Endothelial cell (in vitro differentiated cells): ENCODE measurements at places on chromosomes 5 and 9. TPM values are rescaled to one million over a fixed set of nuclear protein-coding genes. Genes with fewer than 3 reads are reported as not detected.

Gene SHISAL2B
- total RNA-seq: 1.4 TPM

GRCh38 chr9:131658377-131659129 lies 81.3 kb downstream of the RAPGEF1 start:
- peaks cover 4% of the 10 kb centered on the region for H3K27me3 ChIP-seq
- no peak overlapping the region for H3K27ac ChIP-seq
- DNase-seq: no peak
- H3K4me1 ChIP-seq: peaks cover 60% of the 10 kb centered on the region
- peaks cover 4% of the 10 kb centered on the region for H3K36me3 ChIP-seq

Gene TMEM252
- total RNA-seq: not detected

DNA sequence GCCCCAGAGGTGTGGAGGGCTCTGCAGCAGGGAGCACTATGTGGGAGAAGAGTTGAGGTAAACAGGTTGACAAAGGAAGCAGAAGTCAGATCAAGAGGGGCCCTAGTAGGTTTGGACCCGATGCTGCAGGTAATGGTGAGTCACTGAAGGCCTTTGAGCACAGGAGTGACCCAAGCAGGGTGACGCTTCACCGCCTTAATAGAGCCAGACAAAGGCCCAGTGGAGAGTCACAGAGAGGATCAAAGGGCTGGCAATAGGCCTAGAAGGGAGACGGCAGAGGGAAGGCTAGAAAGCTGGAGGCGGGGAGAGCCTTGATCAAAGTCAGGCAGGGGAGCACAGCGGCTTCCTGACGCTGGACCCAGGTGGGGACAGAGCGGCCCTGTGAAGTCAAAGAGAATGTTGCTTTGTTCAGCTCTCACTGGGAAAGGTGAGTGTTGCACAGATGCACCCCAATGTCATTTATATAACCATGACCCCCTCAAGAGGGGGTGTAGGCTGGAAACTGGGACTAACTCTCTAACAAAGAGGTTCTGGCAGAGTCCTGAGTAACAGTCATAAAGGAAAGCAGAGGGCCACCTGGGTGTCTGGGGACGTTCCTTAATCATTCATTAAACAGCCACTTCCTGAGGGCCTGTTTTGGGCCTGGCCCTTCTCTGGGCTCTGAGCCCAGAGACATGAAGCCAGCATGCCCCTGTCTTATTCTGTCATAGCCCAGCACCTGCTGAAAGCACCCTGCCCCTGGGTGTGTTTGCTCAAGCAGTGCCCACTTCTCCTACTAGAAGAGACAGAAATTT lies 9.8 kb upstream of the CPLX2 start:
- H3K36me3 ChIP-seq: peaks cover 6% of the 10 kb centered on the region
- no peak overlapping the region for H3K4me3 ChIP-seq
- DNase-seq: no peak
- H3K27ac ChIP-seq: no peak overlapping the region
- no peaks in the 10 kb centered on the region for H3K4me1 ChIP-seq

GRCh38 chr9:80382211-80382891 lies 810.6 kb downstream of the TLE4 start:
- H3K4me1 ChIP-seq: no peaks in the 10 kb centered on the region
- H3K27me3 ChIP-seq: no peaks in the 10 kb centered on the region
- no peak overlapping the region for H3K27ac ChIP-seq
- DNase-seq: no peak
- H3K4me3 ChIP-seq: no peak overlapping the region

Gene GABRA6
- not detected for total RNA-seq

DNA sequence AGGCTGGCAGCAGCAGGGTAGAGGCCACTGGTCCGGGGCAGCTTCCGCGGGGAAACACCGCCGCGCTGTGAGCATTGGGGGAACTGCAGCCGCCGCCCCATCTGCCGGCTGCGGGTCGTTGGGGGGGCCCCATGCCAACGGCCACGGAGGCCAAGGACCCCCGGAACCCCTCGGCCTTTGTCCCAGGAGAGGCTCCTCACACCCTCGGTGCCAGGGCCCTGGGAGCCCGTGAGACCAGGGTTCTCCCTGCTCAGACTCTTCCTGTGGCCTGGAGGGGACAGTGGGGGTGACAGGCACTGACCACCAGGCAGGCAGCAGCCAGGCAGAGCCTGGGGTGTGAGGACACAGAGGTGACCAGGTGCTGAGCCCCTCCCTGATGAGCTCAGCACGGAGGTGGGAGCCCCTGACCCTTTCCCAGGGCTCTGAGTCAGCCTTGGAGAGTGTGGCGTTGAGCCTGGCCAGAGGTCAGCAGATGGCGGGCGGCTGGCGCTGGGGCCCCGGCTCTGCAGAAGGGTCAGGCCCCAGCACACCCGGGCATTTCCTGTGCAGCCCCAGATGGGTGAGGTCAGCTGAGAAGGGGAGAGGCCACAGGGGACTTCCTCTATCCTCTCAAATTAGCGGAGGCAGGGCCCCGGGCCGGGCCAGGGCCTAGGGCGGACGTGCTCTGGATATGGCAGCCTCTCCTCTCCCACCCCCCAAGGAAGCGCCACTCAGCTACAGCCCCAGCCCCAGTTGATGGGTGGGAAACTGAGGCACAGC lies 17.9 kb upstream of the EGFL7 start:
- peaks cover 13% of the 10 kb centered on the region for H3K27me3 ChIP-seq
- peak; percentile 84 for DNase-seq
- no peak overlapping the region for H3K4me3 ChIP-seq
- peak overlapping the region; percentile 93 for H3K27ac ChIP-seq
- H3K36me3 ChIP-seq: no peaks in the 10 kb centered on the region

Gene CKMT2
- total RNA-seq: 0.18 TPM

Gene FRMD3
- 0.59 TPM for total RNA-seq

Gene ARAP3
- total RNA-seq: 239 TPM

- peaks cover 5% of the 10 kb centered on the region for H3K27me3 ChIP-seq
- no peak overlapping the region for H3K27ac ChIP-seq
- DNase-seq: no peak
- H3K4me3 ChIP-seq: no peak overlapping the region
- peaks cover 23% of the 10 kb centered on the region for H3K36me3 ChIP-seq
These were observed 178.3 kb upstream of the ACOT12 start for GRCh38 chr5:81572201-81572600.

DNA sequence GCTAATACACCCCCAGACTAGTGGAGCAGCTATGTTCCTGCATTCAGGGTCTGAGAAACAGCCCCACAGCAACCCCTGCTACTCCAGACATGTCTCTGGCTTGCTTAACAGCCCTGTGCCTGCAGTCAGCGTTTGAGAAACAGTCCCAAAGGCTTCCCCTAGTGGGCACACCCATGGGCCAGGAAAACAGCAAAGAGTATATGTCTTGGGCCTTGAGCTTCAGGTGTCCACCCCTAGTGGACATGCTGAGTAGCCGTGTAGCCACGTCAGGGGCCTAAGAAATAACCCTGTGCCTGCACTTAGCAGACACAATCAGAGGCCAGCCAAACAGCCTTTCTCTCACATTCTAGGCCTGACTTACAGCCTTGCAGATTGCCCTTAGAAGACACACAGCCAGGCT lies 698.6 kb downstream of the PTPRD start:
- no peaks in the 10 kb centered on the region for H3K36me3 ChIP-seq
- H3K27me3 ChIP-seq: no peaks in the 10 kb centered on the region
- DNase-seq: no peak
- H3K4me3 ChIP-seq: no peak overlapping the region
- H3K27ac ChIP-seq: no peak overlapping the region

Gene PCDHB2
- 44.9 TPM for total RNA-seq

Gene LMX1B
- total RNA-seq: 0.26 TPM

Gene CCL19
- total RNA-seq: not detected

- H3K27me3 ChIP-seq: no peaks in the 10 kb centered on the region
- no peaks in the 10 kb centered on the region for H3K36me3 ChIP-seq
- H3K4me1 ChIP-seq: peaks cover 5% of the 10 kb centered on the region
- H3K4me3 ChIP-seq: no peak overlapping the region
These were observed 147.8 kb downstream of the AOPEP start for GRCh38 chr9:94874316-94874715.

DNA sequence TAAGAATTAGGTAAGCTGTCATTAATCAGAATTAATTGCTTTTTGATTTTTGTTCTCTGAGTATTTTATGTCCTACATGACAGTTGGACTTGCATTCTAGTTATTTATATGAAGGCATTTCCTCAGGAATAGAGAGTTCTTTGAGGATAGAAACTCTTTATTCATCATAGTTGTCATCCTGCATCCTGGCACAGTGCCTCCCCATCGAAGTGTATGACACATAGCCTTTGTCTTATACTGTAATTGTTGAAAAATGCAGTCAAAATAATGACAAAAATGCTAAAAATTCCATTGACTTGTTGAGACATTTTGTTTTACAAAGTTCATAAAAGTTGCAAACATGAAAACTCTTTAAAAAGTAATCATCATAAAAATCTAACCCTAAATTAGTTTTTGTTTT lies 36.5 kb downstream of the CFAP95 start:
- DNase-seq: no peak
- H3K27me3 ChIP-seq: peaks cover 2% of the 10 kb centered on the region
- no peaks in the 10 kb centered on the region for H3K36me3 ChIP-seq
- H3K4me3 ChIP-seq: no peak overlapping the region
- H3K4me1 ChIP-seq: no peaks in the 10 kb centered on the region
- H3K27ac ChIP-seq: no peak overlapping the region

Gene NSUN2
- 70.2 TPM for total RNA-seq

DNA sequence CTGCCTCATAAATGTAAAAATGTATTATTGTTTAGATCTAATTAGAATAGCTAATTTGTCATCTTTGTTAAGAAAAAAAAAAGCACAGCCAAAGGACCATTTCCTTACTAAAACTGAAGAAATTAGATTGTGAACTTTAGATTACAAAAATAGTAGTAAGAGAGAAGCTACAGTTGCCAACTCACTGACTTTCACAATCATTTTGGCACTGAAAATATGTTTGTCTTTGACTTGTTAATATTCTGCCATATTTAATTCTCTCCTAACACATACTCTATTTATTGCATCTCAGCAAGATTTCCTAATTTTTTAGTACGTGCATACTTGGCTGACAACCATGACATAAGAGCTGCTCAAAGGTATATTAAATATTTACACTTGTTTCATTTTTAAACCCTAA lies 297.1 kb downstream of the TUSC1 start:
- H3K27ac ChIP-seq: no peak overlapping the region
- no peaks in the 10 kb centered on the region for H3K4me1 ChIP-seq
- DNase-seq: no peak
- H3K4me3 ChIP-seq: no peak overlapping the region
- H3K36me3 ChIP-seq: no peaks in the 10 kb centered on the region

DNA sequence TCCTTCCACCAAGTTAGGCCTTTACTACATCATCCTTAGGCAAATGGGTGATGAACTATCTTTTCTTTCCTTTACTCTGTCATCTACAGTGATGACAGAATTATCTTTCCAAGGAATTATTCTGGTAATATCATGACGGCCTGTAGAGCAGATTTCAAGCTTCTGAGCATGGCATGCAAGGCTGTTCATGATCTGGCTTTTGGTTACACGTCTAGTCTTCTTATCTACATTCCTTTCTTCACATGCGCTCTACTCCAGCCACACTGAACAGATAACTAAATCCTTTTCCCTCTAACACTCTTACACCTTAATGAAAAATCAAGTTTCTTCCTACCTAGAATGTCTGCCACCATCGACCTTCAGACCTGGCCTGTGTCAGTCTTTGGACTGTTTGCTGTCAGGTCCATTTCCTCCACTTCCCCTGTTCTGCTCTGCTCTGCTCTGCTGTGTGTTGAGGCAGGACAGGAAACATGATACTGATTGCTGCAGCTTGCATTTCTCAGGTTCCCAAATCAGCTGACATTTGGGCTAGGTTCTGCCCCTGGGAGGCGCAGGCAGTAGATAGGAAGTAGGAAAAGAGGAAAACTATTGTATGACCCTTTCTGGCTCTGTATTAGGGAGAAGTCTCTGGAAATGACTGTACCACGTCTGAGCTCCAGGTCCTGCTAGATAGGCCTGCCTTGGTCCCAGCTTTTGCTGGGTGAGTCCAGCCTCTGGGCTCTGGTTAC lies 4.2 kb downstream of the SCGB3A2 start:
- no peak overlapping the region for H3K27ac ChIP-seq
- H3K4me1 ChIP-seq: peaks cover 11% of the 10 kb centered on the region
- H3K27me3 ChIP-seq: no peaks in the 10 kb centered on the region
- no peaks in the 10 kb centered on the region for H3K36me3 ChIP-seq

DNA sequence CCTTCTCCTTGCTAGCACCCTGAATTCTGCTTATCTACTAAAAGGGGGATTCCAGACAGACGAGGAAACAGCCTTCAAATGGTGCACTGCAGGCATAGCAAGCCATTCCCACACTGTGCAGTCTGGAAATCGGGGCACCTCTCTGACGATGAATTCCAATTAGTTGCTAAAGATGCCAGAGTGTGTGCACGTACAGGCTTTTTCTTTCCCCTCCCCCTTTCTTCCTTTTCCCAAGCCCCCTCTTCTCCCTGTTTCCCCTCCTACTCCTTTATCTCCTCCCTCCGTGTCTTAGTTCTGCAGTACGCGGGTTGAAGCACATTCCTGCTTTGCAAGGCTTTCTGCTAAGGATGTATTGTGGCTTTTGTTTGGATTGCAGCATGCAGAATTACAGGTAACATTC lies at the start of gene GPR21:
TSS of gene GPR21 (plus strand) at position 316 of the 400 bp plus-strand sequence. CDS start 900 bp downstream, outside the sequence.
- H3K4me1 ChIP-seq: peaks cover 62% of the 10 kb centered on the region

DNA sequence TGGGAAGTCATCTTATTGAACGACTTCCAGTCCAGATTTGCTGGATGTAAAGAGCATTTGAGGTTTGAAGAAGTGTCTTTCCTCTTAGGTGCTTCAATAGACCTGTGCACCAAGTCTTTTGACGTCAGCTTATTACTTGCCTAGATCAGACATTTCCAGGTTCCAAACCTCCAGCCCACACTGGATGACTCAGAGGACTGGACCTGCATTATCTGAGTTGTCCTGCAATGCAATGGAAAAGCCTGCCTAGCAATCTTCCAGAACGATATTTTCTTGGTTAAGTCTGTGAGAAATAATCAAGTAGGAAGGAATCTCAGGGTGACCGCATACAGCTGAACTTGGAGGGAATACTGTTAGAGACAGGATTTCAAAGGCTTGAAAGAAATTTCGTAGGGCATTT lies 147.2 kb upstream of the MOCS2 start:
- H3K27ac ChIP-seq: no peak overlapping the region
- no peaks in the 10 kb centered on the region for H3K27me3 ChIP-seq
- no peaks in the 10 kb centered on the region for H3K4me1 ChIP-seq
- no peak for DNase-seq
- H3K36me3 ChIP-seq: no peaks in the 10 kb centered on the region
- no peak overlapping the region for H3K4me3 ChIP-seq
